ENCODE measurements at places on chromosomes 13 and 19. TPM values are rescaled to one million over a fixed set of nuclear protein-coding genes. Genes with fewer than 3 reads are reported as not detected.

C2CD4C gene
- total RNA-seq = 0.12 TPM

TMEM272 gene
- total RNA-seq = not detected

TNFSF13B gene
- 0.97 TPM for total RNA-seq

SAMD1 gene
- total RNA-seq = 44.2 TPM

ZNF563 gene
- 1.3 TPM for total RNA-seq

CEACAM7 gene
- 9.0 TPM for total RNA-seq

CACNG6 gene
- 144 TPM for total RNA-seq

GRCh38 chr13:28355822-28356371 is 139.0 kb downstream of the FLT1 start:
- H3K27me3 ChIP-seq = peaks cover 5% of the 10 kb centered on the region
- H3K36me3 ChIP-seq = no peaks in the 10 kb centered on the region
- no peak overlapping the region for H3K27ac ChIP-seq
- H3K4me3 ChIP-seq = no peak overlapping the region

DNA sequence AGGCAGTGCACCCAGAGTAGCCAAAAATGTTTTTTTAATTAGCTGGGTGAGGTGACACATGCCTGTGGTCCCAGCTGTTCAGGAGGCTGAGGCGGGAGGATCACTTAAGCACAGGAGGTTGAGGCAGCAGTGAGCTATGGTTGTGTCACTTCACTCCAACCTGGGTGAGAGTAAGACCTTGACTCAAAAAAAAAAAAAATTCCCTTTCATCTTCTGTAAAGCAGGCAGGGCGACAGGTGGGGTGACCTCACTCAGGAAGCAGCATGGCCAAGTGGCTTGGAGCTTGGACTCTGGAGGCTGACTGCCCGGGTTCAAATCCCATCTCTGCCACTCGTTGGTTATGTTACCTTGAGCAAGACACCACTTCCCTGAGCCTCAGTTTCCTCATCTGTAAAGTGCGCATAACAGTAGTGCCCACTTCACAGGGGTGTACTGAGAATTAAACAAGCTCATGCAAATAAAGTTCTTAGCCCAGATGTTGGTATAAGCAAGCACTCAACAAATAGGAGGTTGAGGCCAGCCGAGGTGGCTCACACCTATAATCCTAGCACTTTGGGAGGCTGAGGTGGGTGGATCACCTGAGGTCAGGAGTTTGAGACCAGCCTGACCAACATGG is 48.3 kb downstream of the MAP4K1 start:
- H3K27ac ChIP-seq = no peak overlapping the region
- H3K4me1 ChIP-seq = no peaks in the 10 kb centered on the region
- peaks cover 50% of the 10 kb centered on the region for H3K27me3 ChIP-seq

GRCh38 chr13:26376430-26376829 is 122.5 kb downstream of the CDK8 start:
- no peak for DNase-seq
- H3K4me3 ChIP-seq = no peak overlapping the region
- H3K27ac ChIP-seq = no peak overlapping the region
- no peaks in the 10 kb centered on the region for H3K36me3 ChIP-seq

GRCh38 chr19:30062907-30063649 is 121.0 kb downstream of the URI1 start:
- H3K27ac ChIP-seq = no peak overlapping the region
- no peak for DNase-seq
- H3K4me1 ChIP-seq = no peaks in the 10 kb centered on the region
- H3K36me3 ChIP-seq = no peaks in the 10 kb centered on the region
- no peak overlapping the region for H3K4me3 ChIP-seq

DNA sequence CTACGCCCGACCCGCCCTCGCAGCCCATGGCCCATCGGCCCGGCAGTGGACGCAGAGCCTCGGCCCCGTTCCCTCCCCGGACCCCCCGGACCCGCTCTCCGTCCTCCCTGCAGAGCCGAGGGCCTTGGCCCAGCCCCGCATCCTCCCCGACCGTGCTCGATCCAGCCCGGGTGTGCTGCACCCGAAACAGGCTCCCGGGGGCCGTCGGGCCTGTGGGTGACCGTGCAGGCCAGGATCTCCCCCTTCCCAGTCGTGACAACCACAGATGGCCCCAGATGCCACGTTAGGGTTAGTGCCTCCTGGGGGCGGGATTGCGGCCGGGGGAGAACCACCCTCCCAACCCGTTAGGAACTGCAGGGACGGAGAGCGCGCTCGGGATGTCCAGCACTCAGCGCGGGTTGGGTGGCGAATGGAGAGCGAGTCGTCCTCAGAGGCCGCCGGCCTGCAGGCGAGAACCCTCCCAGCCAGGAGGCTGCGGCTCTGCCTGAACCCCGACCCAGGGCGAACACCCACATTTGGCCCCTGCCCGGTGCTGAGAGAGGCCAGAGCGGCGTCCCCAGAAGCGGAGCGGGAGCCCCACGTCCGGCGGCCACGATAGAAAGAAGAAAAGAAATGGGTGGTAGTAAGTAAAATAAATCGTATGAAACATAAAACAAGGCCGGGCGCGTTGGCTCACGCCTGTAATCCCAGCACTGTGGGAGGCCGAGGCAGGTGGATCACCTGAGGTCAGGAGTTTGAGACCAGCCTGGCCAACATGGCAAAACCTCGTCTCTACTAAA is 6.7 kb upstream of the MADCAM1 start:
- H3K4me3 ChIP-seq = peak overlapping the region; percentile 51
- no peaks in the 10 kb centered on the region for H3K4me1 ChIP-seq
- H3K27me3 ChIP-seq = peaks cover 17% of the 10 kb centered on the region
- no peak overlapping the region for H3K27ac ChIP-seq
- H3K36me3 ChIP-seq = peaks cover 19% of the 10 kb centered on the region
- no peak for DNase-seq

DNA sequence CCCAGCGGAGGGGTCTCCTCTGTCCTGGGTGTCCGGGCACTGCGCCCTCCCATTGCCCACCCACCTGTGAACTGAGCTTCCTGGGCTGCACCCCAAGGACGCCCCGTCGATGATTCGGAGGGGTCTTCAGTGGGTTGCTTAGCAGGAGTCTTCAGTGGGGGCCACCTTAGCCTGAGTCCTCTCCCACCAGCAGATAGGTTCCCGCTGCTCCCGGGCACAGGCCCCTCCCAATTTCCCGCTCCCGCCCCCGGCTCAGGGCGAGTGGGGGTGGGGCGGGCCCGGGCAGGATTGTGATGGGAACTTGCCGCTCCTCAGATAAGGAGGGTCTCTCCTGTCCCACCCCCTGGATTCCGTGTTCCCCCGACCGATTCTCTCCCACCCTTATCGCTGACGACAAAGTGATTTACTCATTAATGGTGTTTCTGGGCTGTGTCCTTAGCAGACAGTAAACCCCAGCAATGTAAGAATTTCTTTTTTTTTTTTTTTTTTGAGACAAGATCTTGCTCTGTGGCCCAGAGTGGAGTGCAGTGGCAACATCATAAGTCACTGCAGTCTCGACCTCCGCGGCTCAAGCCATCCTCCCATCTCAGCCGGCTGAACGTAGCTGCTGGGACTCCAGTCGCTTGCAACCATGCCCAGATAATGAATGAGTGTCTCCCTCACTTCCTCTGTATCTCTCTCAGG is 655 bp upstream of the S1PR5 start:
- peak; percentile 5 for DNase-seq
- H3K27ac ChIP-seq = no peak overlapping the region
- H3K36me3 ChIP-seq = no peaks in the 10 kb centered on the region
- H3K4me1 ChIP-seq = peaks cover 16% of the 10 kb centered on the region

- H3K4me1 ChIP-seq = no peaks in the 10 kb centered on the region
- H3K27me3 ChIP-seq = no peaks in the 10 kb centered on the region
- H3K27ac ChIP-seq = no peak overlapping the region
- no peaks in the 10 kb centered on the region for H3K36me3 ChIP-seq
- no peak for DNase-seq
Measured at GRCh38 chr13:60887711-60888110, 490.7 kb downstream of the TDRD3 start.

- peaks cover 16% of the 10 kb centered on the region for H3K4me1 ChIP-seq
- H3K4me3 ChIP-seq = peak overlapping the region; percentile 57
- H3K27ac ChIP-seq = no peak overlapping the region
- H3K27me3 ChIP-seq = no peaks in the 10 kb centered on the region
- H3K36me3 ChIP-seq = no peaks in the 10 kb centered on the region
Measured at GRCh38 chr19:10603084-10603872, 16.2 kb upstream of the AP1M2 start.

GRCh38 chr19:17282488-17283125 is 906 bp downstream of the ANKLE1 start:
- DNase-seq = peak; percentile 86
- H3K4me3 ChIP-seq = peak overlapping the region; percentile 44
- H3K4me1 ChIP-seq = no peaks in the 10 kb centered on the region

- no peak for DNase-seq
- H3K4me1 ChIP-seq = no peaks in the 10 kb centered on the region
- H3K4me3 ChIP-seq = peak overlapping the region; percentile 49
- peaks cover 57% of the 10 kb centered on the region for H3K27me3 ChIP-seq
- no peak overlapping the region for H3K27ac ChIP-seq
- H3K36me3 ChIP-seq = peaks cover 4% of the 10 kb centered on the region
Measured at GRCh38 chr13:111115965-111116521, 933 bp downstream of the ARHGEF7 start.

DNA sequence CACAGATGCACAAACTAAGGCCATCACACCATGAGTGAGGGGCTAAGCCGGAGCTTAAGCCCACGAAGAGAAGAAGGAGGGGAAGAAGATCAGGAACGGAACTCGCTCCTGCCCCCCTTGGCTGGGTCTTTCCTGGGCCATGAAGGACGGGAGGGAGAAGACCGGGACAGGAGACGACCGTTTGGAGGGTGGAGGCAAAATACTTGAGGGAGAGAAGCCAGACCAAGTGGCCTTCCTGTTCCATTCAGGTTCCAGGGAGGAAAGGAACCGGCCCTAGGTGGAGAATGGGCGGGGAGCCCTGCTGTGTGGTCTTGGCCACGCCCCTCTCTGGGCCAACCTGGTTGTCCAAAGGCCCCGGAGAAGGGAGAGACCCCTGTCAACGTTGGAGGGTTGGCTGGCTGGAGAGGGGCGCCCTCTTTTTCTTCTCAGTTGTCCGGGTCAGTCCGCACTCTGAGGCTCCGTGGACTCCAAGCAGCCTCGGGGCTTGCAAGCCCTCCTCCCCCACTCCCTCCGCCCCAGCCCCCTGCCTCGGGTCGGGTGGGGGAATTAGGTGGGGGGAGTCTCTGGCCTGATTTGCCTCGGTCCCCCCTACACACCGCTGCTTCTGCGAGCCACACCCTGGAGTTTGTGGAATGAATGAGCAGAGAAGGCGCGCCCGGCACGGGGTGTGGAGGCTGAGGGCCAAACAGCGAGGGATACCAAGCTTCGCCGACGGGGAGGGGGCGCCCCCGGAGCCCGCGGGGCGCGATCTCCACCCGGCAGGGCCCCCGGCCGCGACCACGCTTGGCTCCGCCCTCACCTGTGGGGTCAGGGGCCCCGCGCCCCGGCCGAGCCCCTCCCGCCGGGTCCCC is 757 bp downstream of the FBN3 start:
- H3K4me3 ChIP-seq = peak overlapping the region; percentile 56
- no peak overlapping the region for H3K27ac ChIP-seq
- peaks cover 19% of the 10 kb centered on the region for H3K4me1 ChIP-seq

GRCh38 chr13:51861723-51862300 is at the start of gene CCDC70:
TSS of gene CCDC70 (plus strand) at chr13:51861969. CDS start at chr13:51865412, 3,443 bp downstream.
- no peak for DNase-seq
- H3K36me3 ChIP-seq = no peaks in the 10 kb centered on the region
- peaks cover 37% of the 10 kb centered on the region for H3K27me3 ChIP-seq

- no peak overlapping the region for H3K4me3 ChIP-seq
- DNase-seq = no peak
- H3K27me3 ChIP-seq = no peaks in the 10 kb centered on the region
- no peaks in the 10 kb centered on the region for H3K4me1 ChIP-seq
- no peaks in the 10 kb centered on the region for H3K36me3 ChIP-seq
- no peak overlapping the region for H3K27ac ChIP-seq
Measured at GRCh38 chr13:103931331-103931845, 865.2 kb upstream of the SLC10A2 start.

- no peaks in the 10 kb centered on the region for H3K27me3 ChIP-seq
- no peak overlapping the region for H3K27ac ChIP-seq
- no peak overlapping the region for H3K4me3 ChIP-seq
- H3K36me3 ChIP-seq = no peaks in the 10 kb centered on the region
Measured at GRCh38 chr13:111329641-111330040, 9.2 kb downstream of the TEX29 start.

DNA sequence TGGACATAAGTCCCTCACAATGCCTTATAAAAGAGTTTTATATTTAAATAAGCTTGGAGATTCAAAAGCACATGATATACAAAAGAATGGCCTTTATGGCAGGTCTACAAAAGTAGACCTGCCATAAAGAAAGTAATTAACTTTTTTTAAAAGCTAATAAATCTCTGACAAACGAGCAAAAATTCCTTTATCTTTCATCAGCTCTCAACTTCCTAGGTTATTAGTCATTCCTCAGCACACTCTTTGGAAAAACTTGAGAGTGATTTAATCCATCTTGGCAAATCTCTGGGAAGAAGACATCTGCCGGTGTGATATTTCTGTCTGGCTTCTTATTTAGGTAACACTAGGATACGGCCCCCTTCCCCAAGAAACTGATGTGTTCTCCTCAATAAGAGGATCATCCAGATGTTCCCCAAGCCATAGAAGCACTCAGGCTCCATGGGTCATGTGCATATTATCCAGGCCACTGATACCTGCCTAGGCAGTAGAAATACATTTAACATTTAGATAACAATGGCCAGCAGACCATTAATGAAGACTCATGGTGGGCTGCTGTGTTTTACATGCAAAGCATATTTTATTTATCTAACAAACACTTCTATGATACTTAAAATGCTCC is 372.7 kb downstream of the LIG4 start:
- H3K4me1 ChIP-seq = no peaks in the 10 kb centered on the region
- DNase-seq = no peak
- H3K27me3 ChIP-seq = no peaks in the 10 kb centered on the region
- H3K36me3 ChIP-seq = no peaks in the 10 kb centered on the region

DNA sequence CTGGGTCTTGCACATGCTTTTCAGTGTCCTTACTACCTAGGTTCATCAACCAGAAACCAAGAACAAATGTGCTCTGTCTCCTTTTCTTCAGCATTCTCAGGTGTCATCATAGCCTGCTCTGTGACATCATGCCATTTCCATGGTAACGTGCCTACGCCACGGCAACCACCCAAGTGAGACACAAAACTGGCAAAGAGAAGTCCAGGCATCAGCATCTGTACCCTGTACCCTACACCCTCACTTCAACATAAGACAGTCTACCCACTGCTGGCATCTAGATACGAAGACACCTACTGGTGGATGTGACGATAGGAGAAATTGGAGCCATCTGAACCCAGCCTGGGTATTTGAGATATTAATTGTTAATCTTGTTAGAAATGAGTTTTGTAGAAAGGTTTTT is 13.3 kb downstream of the ZC3H4 start:
- no peak for DNase-seq
- no peaks in the 10 kb centered on the region for H3K27me3 ChIP-seq
- H3K4me3 ChIP-seq = no peak overlapping the region
- H3K36me3 ChIP-seq = peaks cover 63% of the 10 kb centered on the region
- peaks cover 55% of the 10 kb centered on the region for H3K4me1 ChIP-seq
